ENCODE measurements at places on chromosomes 4 and X.

- DNase-seq, result no peak
Observed at GRCh38 chr4:52173470-52174045, 122.5 kb downstream of the SPATA18 start.

- DNase-seq, result no peak
Observed at GRCh38 chr4:24529555-24529954, 54.8 kb downstream of the DHX15 start.

- peak; percentile 19 for DNase-seq
Observed at GRCh38 chr4:109559625-109559982, 442 bp upstream of the MCUB start.

- DNase-seq, result no peak
Observed at GRCh38 chr4:173130687-173131086, 37.9 kb upstream of the GALNT7 start.

- DNase-seq, result no peak
Observed at GRCh38 chrX:24025741-24026403, 1.1 kb downstream of the KLHL15 start.

DNA sequence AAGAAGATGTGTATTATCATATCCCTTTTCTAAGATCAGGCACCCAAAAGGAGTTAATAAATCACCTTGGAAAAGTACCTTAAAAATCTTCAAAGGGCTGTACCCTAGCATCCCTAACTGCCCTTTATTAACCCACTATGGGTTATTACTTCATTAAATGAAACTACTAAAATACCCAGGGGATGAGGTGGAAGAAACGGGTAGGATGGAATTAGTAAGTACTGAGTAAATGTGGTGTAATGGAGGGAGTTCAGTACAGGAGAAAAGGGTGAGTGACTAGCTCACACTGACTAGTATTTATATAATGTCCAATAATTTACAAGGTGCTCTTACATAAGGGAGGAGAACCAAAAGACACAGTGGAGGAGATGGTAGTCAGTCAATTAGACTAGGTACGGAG, 51.0 kb upstream of the RASGEF1B start:
- DNase-seq, result no peak

GRCh38 chr4:125390126-125390525, 75.4 kb downstream of the FAT4 start:
- no peak for DNase-seq

- no peak for DNase-seq
Observed at GRCh38 chr4:73901031-73901430, 31.8 kb downstream of the CXCL1 start.

- DNase-seq, result no peak
Observed at GRCh38 chr4:71222661-71223060, 116.2 kb upstream of the SLC4A4 start.

DNA sequence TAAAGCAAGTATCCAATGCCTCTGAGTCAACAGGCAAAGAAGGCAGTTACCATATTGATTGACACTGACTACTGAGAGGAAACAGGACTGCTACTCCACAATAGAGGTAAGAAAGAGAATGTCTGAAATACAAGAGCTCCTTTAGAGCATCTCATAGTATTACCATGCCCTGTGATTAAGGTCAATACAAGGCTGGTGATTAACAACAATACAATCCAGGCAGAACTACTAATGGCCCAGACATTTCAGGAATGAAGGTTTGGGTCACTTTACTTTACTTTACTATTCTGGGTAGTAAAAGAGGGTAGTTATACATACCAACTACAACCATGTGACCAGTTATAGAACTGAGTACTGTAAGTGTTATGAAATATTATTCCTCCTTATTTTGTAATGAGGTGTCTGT, 44.5 kb downstream of the BRWD3 start:
- DNase-seq, result no peak

DNA sequence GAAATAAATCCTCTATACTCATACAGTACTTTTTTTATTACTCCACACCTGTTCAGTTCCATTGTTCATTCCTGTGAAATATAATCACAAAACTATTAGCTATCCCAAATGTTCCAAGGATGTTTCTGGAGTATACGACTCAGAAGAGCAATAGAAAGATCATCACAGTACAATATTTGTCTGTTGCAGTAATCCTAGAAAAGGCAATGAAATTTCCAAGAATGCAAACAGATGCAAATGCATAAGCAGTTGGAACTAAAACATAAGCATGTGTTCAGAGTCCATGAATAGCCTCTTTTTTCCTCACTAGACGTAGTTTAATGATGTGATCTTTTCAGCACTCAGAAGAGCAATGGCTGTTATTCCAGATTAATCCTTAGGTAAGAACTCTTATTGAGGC, 55.2 kb downstream of the RTL3 start:
- no peak for DNase-seq

- DNase-seq, result no peak
Observed at GRCh38 chr4:2793586-2794485, 951 bp downstream of the SH3BP2 start.

DNA sequence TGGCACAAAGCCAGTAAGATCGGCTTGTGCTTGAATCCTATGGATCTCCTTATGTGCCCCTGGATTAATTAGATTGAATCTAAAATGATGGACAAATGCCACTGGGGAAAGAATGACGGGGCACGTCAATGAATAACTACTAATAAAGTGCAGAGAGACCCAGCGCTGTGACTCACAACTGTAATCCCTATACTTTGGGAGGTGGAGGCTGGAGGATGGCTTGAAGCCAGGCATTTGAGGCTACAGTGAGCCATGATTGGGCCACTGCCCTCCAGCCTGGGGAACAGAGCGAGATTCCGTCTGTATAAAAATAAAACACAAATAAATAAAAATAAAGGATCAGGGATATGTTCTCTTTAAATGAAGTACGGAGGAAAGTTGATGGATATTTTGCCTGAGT, 179.4 kb downstream of the DCHS2 start:
- no peak for DNase-seq

Data from HAP-1 (cell line).